Activated CD8-positive, alpha-beta T cell treated with anti-CD3 and anti-CD28 coated beads, Interleukin-2, amount 10 ng/mL, durations not matched to agents 7 days and 5 days (primary cell): ENCODE measurements at places on chromosomes 13 and 19. TPM values are rescaled to one million over a fixed set of nuclear protein-coding genes. Genes with fewer than 3 reads are reported as not detected.

- peaks cover 53% of the 10 kb centered on the region for H3K4me1 ChIP-seq
- peak overlapping the region; percentile 33 for H3K27ac ChIP-seq
- no peak overlapping the region for H3K4me3 ChIP-seq
- H3K27me3 ChIP-seq = no peaks in the 10 kb centered on the region
- DNase-seq = no peak
- H3K36me3 ChIP-seq = peaks cover 56% of the 10 kb centered on the region
Observed at GRCh38 chr19:7541828-7542443, 6.4 kb downstream of the PNPLA6 start.

DNA sequence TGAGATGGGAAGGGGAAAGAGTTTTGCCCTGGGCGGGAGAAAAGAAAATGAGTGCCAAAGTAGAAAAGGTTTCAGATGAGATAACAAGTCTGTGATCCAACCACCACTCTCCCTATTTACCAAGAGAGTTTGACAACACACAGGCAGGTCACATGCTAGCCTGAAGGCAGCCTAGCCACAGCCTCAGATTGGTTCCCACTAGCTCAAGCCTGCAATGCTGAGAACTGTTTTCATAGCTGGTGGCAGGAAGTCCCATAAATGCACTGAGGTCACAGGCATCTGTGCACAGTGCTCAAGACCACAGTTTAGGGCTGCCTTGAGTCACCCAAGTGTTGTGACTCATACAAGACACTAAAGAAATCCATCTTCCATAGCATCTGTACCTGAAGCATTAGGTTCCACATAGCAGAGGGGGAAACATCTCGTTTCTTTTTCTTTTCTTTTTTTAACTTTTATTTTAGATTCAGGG lies 18.5 kb upstream of the POP4 start:
- H3K36me3 ChIP-seq = peaks cover 5% of the 10 kb centered on the region
- peaks cover 31% of the 10 kb centered on the region for H3K27me3 ChIP-seq
- no peak overlapping the region for H3K4me3 ChIP-seq

DNA sequence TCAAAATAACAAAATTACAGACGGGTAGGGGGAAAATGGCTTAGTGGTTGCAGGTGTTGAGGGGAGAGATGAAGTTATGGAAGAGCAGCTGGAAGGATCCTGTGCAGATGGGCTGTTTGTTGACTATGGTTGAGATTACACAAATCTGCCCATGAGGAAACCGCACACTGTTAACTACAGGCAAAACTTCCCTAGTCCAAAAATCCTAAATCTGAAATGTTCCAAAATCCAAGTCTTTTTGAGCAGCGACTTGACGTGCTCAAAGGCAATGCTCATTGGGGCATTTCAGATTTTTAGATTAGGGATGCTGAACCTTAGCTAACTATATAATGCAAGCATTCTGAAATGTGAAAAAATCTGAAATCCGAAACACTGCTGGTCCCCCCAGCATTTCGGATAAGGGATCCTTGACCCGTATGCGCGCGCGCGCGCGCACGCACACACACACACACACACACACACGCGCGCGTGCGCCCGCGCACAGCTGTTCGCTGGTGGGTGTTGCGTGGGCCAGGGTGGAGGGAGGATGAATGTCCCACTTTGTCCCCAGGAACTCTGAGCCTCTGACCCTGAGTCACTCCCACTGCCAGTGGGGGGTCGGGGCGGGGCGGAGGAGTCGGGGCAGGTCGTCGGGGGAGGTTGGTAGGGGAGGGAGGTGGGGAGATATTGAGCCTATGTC lies 6.8 kb downstream of the F2RL3 start:
- peaks cover 59% of the 10 kb centered on the region for H3K4me1 ChIP-seq
- DNase-seq = no peak
- no peak overlapping the region for H3K4me3 ChIP-seq
- H3K27me3 ChIP-seq = peaks cover 31% of the 10 kb centered on the region

DNA sequence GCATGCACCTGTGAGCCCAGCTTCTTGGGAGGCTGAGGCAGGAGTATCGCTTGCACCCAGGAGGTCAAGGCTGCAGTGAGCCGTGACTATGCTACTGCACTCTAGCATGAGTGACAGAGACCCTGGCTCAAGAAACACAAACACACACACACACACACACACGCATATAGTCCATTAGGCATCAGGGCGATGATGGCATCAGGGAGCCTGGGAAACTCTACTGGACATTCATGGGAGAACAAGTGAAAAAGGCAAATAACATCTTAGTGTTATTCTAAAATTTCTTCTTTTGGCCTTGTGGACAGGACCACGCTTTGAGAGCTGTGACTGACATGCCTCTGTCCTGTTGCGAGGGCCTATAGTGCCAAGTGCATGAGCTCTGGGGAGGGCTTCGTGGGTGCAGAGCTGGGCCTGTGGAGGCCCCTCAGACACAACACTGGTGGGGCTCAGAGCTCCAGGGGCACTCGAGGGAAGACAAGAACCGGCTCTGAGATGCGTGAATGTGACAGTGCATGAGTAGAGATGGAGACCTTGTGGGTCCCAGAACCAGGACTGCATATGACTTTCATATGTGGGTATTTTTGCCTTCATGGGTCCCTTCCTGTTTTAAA lies 8.0 kb upstream of the USF2 start:
- H3K36me3 ChIP-seq = peaks cover 11% of the 10 kb centered on the region
- peak overlapping the region; percentile 53 for H3K27ac ChIP-seq
- no peak overlapping the region for H3K4me3 ChIP-seq
- no peak for DNase-seq
- H3K27me3 ChIP-seq = no peaks in the 10 kb centered on the region

The KLK2 gene
- not detected for total RNA-seq

The NALCN gene
- not detected for total RNA-seq

- peaks cover 28% of the 10 kb centered on the region for H3K27me3 ChIP-seq
- no peaks in the 10 kb centered on the region for H3K36me3 ChIP-seq
- H3K27ac ChIP-seq = no peak overlapping the region
- H3K4me1 ChIP-seq = peaks cover 14% of the 10 kb centered on the region
- DNase-seq = peak; percentile 38
Observed at GRCh38 chr19:17677002-17677401, 11.2 kb downstream of the UNC13A start.

DNA sequence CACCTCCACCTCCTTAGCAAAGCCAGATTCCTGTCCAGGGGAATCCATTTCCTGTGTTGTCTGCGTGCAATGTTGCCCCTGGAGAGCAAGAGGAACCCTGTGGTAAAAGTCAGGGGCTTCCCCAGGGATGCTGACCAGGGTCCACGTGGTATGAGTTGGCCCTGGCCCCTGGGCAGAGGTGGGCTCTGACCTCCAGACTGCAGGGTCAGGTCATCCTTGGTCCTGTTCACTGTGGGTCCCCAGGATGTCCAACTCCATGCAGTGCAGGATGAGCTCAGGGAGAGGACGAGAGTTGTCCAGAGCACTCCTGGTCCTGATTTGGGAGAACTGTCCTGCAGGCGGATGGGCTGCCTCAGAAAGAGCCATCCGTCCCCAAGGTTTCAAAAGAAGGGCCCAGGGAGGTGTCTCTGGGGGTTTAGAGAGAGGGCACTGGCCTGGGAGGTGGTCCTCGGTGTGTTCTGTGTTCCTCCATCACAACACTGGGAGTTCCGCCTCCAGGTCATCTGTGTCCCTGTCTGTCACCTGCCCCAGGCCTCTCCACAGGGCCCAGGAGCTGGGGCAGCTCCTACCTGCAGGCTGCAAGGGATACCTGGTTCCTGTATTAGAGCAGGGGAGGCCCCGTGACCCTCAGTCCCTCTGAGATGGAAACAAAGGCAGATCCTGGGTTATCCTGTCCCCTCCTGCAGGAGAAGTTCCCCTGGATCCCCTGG lies 1.2 kb upstream of the CEACAM4 start:
- H3K27ac ChIP-seq = no peak overlapping the region
- no peaks in the 10 kb centered on the region for H3K36me3 ChIP-seq
- no peak for DNase-seq
- no peaks in the 10 kb centered on the region for H3K4me1 ChIP-seq
- H3K27me3 ChIP-seq = peaks cover 21% of the 10 kb centered on the region

The PPM1N gene
- total RNA-seq = 3.2 TPM

DNA sequence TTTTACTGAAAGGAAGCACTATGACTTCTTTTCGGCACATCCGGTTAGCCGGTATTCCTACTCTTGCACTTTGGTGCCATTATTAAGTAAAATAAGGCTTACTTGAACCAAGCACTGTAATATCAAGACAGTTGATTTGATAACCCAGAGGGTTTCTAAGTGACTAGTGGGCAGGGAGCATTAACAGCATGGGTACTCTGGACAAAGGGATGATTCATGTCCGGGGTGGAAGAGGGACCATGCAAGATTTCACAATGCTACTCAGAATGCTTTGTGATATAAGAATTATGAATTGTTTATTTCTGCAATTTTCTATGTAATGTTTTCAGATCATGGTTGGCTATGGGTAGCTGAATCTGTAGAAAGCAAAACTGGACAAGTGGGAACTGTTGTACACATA lies 282.1 kb downstream of the TDRD3 start:
- DNase-seq = no peak

DNA sequence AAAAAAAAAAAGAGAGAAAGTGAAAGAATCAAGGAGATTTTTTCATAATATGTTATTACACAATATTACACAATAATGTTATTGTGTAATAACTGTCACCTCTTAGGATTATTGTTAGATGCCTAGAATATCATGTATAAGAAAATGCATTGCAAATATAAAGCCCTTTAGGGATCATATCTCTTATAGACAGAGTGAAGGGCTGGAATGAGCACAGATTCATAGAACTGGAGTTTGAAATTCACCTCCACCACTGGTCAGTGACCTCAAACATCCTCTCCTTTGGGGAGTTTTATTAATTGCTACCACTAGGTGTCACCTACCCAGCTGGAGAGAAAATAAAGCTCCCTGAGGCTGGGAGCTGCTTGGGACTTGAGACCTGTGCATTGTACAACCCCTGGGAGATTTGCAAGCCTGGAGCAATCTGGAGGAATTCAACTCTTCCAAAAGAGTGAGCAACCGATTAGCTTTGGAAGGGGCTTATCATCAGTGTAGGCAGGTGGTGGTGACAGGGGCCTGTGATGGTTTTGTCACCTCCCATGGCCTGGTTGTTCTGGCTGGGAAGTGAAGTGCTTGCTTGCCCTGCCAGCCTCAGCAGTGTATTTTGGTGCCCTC lies 30.3 kb upstream of the FRY start:
- H3K4me1 ChIP-seq = no peaks in the 10 kb centered on the region
- H3K36me3 ChIP-seq = no peaks in the 10 kb centered on the region
- no peak overlapping the region for H3K27ac ChIP-seq
- peaks cover 3% of the 10 kb centered on the region for H3K27me3 ChIP-seq
- DNase-seq = peak; percentile 22

DNA sequence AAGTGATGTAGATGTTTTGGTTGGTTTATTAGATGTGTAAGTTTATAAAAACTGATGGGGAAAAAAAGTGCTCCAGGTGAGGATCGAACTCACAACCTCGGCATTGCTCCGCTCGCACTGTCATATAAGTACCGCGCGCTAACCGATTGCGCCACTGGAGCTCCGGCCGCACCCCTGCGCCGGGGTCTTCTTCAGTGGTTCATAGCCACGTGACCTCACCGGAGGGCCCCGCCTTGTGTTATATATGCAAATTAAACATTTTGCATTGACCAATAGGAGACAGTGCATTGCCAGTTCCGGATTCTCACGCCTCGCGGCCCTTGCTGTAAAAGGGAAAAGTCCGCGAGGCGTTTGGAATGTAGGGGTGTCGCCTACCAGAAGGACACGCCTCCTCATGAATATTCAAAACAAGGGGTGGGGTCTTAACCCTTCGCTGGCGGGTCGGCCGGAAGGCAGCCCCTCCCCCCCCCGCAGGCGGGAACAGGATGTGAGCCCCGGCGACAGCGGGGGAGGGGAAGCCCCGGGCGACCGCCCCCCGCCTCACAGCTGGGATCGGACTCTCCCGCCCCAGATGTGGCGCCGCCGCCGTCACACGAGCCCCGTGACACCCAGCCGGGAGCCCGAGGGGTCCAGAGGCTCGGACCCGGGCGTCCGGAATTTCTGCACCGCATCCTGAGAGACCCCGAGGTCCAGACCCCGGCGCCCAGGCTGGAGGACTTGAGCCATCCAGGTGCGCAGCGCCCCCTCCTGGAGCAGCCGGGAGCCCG lies at the start of gene PLEKHG2:
Gene PLEKHG2, plus strand, starts transcription at position 570 of the 767 bp plus-strand sequence. CDS start 1,418 bp downstream, outside the sequence.
- peak within 1 kb of the TSS; percentile 97 for H3K4me3 ChIP-seq
- peak within 1 kb of the TSS; percentile 89 for H3K27ac ChIP-seq
- peak; percentile 98 for DNase-seq
- H3K36me3 ChIP-seq = peaks cover 48% of the 10 kb centered on the region

DNA sequence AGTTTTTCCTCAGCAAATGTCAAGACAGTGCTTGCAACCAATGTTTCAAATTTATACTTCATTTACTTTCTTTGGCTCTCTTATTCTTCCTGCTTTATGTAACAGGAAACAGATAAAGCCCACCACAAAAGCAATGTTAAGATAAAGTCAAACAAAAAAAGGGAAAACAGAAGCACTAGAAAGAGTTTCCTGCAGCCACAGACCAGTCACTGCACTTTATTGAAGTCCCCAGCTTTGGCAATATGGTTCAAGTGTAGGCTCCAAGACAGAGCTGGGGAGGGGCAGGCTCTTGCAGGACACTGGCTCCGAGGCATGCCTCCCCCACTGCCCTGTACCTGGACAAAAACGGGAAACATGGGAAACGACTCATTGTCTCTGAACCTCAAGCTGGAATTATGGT lies 15.3 kb upstream of the CDC16 start:
- H3K27ac ChIP-seq = peak overlapping the region; percentile 1
- peaks cover 23% of the 10 kb centered on the region for H3K4me1 ChIP-seq
- H3K36me3 ChIP-seq = no peaks in the 10 kb centered on the region

DNA sequence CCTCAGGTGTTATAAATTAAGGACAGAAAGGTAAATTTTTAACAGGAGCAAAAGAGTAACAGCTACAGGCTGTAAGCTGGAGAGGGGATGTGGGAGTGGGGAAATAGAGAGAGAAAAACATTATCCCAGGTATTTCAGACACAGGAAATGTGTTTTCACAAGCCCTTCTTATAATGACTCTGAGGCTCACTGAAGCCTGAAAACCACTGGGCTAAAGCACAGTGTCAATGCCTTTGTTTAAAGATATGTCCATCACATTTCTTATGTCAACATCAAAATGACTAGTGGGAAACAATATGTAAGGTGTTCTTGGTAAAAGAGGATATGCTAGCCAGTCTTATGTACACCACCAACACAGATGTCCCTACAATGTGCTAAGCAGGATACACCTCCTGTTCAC lies 365.9 kb downstream of the FGF14 start:
- H3K27me3 ChIP-seq = no peaks in the 10 kb centered on the region
- H3K4me3 ChIP-seq = no peak overlapping the region
- H3K27ac ChIP-seq = no peak overlapping the region
- no peaks in the 10 kb centered on the region for H3K36me3 ChIP-seq
- H3K4me1 ChIP-seq = no peaks in the 10 kb centered on the region

- DNase-seq = no peak
- H3K4me1 ChIP-seq = no peaks in the 10 kb centered on the region
- H3K27me3 ChIP-seq = no peaks in the 10 kb centered on the region
- no peak overlapping the region for H3K4me3 ChIP-seq
- peaks cover 15% of the 10 kb centered on the region for H3K36me3 ChIP-seq
Observed at GRCh38 chr13:26280295-26280694, 26.4 kb downstream of the CDK8 start.

GRCh38 chr13:71830736-71831135 lies 36.3 kb downstream of the DACH1 start:
- H3K4me1 ChIP-seq = peaks cover 7% of the 10 kb centered on the region
- H3K27ac ChIP-seq = no peak overlapping the region
- H3K36me3 ChIP-seq = no peaks in the 10 kb centered on the region
- H3K4me3 ChIP-seq = no peak overlapping the region
- DNase-seq = no peak

The S1PR4 gene
- 140 TPM for total RNA-seq

The CYP4F3 gene
- not detected for total RNA-seq
